ENCODE measurements at places on chromosomes 12 and 14.

DNA sequence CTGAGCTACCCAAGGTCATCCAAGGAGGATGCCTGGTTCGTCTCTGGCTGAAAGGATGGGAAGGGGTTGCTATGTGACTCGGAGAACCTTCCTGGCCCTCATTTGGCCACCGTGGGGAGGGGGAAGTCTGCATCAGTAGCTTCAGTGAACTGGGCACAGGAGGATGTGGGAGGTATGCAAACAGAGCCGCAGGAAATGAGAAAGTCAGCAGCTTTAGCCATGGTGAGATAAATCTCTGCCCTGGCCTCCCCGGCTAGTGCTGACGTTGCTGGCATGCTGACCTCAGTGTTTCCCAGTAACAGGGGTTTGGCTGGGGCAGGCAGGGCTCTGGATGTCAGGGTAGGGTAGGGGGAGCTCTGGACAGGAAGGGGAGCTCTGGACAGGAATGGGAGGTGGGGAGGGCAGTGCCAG lies 2.3 kb upstream of the CEBPE start:
- DNase-seq, result no peak

DNA sequence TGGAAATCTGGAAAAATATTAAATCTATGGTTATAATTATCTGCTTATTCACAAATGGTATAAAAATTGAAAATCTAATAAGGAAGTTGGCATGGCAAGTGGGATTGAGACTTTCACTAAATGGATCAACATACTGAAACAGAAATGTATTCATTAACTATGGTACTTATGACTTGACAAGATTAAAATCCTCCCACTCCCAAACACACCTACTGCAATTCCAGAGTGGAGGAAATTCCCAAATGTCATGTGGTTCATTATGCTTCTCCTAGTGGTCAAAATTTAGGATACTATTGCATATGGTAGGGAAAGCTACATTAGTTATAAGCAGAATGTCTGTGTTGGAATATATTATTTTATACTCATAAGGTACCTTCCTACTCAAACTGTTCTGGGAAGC lies 265.3 kb upstream of the PRICKLE1 start:
- DNase-seq, result no peak

- DNase-seq, result no peak
Observed at GRCh38 chr12:102419094-102419764, 61.1 kb downstream of the IGF1 start.

DNA sequence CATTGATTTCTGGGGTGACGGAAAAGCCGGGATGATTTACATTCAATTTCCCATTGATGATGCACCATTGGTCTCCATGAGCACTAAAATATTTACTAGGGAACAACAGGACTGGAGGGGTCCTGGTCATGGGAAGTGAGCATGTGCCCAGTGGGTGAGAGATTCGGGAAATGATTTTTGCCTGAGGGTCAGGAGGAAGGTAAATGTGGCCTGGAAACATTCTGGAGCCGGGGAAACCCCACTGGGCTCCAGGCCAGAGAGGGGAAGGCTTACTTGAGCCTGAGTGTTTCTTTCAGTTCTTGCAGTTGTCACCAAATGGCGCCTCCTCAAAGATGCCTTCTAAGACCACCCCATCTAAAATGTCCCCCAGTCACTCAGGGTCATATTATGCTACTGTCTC lies 532.3 kb upstream of the TBX3 start:
- DNase-seq, result no peak

DNA sequence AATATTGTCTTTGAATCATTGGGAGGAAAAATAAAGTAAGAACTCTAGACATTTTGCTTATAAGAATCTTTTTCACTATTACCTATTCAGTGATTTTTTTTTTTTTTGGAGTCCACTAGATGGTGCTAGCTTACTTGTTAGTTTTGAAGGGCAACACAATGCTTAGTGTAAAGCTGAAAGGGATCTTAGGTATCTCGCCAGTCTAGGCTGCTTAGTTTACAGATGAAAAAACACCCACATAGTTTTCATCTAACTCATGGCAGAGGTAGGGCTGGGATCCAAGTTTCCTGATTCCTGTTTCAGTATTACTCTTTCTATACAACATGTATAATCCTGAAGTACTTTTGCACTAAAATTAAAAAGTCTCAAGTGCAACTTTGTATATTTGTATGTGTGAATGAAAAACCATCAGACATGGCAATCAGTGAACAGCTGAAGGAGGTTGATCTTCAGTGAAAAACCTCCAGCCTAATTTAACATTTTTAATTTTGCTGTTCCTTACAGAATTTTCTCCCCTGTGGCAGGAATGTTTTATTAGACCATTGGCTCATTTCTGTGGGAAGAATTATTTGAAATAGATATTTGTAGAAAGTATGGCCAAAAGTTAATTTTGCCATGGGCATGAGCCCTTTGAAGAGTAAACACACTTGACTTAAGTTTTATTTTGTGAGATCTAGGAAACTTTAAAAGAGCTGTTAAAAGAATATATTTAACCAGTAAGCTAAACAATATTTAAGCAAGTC lies 40.7 kb downstream of the LRRIQ1 start:
- peak; percentile 52 for DNase-seq

- DNase-seq, result peak; percentile 31
Observed at GRCh38 chr14:56487090-56487667, 92.4 kb upstream of the TMEM260 start.

DNA sequence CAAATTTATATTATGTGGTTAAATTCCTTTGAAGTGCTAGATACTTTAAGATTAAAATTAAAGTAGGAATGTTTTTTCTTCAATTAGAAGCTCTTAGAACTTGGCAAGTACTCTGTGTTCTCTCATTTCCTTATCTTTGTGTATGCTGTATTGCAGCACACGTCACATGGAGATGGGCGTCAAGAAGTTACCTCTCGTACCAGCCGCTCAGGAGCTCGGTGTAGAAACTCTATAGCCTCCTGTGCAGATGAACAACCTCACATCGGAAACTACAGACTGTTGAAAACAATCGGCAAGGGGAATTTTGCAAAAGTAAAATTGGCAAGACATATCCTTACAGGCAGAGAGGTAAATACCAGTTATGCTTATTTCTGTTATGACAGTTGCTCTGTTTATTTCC lies 19.7 kb downstream of the MARK3 start:
- DNase-seq, result no peak

DNA sequence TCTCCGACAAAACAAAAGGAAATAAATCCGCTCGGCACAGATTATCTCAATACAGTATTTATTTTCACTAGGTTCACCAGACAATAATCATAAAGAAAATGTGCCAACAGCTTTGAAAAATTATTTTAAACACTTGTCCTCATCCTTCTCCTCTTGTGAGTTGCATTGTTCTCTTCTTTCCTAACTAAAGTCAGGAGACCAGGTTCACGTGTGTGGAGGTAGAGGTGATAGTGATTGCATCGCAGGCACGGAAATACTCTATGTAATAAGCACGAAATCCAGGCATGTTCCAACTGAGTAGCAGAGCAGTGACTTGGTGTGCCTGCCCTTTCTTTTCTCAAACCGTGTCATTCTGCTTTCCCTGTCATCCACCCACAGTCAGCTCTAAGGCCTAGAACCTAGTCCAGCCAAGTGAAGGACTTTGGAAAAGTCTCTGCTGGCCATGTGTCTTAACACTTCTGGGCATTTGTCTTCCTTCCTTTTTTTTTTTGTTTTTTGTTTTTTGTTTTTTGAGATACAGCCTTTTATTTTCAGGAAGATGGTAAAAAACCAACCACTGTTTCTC lies 939 bp upstream of the SEL1L start:
- DNase-seq, result no peak

- DNase-seq, result peak; percentile 95
Observed at GRCh38 chr14:21087294-21088091, 11.0 kb downstream of the ZNF219 start.

DNA sequence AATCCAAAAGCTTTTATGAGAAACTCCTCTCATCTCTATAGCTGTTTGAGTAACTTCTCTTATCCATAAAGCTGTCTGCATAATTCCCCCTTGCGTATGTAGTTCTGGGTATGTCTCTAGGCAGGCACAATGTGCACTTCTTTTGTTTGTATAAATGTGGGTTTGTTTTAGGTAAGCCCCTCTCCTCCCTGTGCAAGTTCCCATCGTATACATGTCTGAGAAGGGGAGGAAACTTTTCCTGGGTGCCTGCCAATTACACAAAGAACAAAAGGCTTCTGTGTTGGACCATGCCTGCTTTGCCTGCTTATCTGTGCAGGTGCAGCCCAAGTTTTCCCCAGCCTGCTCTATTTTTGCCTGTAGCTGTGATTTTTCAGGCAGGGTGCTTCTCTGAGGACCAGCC lies 96.7 kb downstream of the CCER1 start:
- DNase-seq, result peak; percentile 56

- no peak for DNase-seq
Observed at GRCh38 chr12:55875704-55876467, 33.1 kb upstream of the MMP19 start.

- no peak for DNase-seq
Observed at GRCh38 chr12:123532808-123533649, 490 bp downstream of the RILPL1 start.

DNA sequence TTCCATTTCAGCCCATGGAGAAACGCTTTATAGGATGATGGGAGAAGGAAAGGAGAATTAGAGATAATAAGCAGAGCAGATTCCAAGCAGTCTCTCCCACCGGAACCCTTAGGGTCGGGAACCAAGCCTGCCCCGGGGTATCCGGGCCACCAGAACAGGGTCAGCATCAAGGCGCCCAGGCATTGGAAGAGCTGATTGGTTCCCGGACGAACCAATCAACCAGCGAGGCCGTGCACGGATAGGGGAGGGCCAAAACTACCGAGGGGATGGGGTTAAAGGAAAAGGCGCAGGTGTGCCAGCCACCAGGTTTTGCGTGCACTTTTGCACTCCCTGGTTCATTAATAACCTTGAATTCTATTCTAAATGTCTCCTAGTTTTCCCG lies 1.7 kb downstream of the PPM1H start:
- DNase-seq, result peak; percentile 79

DNA sequence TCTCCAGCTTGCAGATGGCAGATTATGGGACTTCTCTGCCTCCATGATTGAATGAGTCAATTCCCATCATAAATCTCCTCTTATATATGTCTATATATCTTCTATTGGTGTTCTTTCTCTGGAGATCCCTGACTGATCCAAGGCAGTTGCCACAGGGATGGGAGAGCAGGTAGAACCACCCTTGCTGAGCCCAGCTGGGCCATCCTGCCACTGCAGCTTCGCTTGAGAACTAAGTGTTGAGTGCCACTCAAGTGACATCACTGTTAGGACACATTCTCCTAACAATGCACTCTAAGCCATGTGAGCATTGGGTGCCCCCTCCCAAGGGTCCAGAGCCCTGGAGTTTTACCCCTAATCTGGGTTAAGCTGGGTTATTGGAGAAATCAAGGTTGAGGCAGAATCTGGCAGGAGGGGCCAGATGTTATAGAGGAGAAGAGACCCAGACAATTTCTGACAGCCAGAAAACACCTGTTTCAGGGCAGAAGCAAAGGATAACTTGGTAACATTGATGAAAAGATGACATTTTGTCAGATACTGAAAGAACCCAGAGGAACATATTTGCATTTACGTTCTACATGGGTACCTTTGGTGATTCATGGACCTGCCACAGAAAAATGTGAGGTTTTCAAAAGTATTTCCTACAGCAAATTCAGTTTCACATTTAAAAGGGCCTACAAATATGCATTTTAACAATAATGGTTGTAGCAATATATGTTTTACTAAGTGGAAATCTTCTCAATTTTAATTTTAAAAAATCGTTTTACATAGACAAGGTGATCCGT lies 57.2 kb upstream of the MAX start:
- no peak for DNase-seq

DNA sequence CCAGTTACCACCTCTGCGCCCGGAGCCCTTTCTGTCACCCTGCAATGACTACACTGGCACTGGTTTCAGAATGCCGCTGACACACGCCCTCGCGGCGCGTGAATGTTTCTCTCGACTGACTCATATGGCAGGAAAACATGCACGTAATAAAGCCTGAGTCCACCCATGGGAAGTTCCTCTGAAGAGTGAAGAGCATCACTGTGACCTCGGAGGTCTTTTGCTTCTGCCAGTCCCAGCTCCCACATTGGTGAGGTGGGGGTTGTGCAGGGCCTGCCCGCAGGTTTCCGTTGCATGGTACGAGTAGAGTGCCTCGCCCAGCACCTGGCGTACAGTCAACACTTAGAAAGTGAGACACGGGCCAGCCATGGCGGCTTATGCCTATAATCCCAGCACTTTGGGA lies 11.1 kb upstream of the SLC6A12 start:
- DNase-seq, result no peak

- DNase-seq, result no peak
Observed at GRCh38 chr12:123519141-123520001, 14.1 kb downstream of the RILPL1 start.

DNA sequence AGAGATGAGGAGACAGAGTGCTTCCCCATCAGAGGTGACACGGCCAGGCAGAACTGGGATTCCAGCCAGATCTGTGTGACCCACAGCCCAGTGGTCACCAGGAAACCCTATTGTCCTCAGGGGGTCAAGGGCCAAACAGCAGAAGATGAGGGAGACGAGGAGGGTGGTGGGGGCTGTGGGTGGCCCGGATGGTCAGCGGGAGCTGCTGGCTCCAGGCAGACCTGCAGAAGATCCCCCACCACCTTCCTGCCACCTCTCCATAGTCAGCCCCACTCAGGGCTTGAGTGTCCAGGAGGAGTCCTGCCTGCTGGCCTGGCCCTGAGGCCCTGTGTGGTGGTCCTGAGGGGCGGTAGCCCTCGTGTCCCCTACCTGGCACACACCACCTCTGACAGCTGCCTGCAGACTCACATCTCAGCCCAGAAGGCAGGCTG lies 136.8 kb downstream of the CALM1 start:
- no peak for DNase-seq

DNA sequence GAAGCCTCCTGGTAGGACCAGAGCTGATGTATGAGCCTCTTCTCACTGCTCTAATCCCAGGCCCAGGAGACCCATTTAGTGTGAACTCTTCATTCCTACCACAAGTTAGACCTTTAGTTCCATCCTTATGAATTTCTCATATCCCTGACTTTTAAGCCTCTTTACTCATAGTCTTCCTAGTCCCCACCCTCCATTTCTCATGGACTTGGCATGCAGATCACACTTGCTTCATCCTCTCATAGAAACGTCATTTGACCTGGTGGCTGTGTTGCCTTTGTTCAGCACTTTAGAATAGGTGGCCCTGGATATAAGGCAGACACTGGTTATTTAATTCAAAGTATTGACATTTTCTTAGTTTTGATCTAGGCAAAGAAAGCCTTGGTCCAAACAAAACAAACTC lies 99.5 kb downstream of the SLC16A7 start:
- no peak for DNase-seq

GRCh38 chr12:71440345-71440762 lies 756 bp downstream of the LGR5 start:
- DNase-seq, result no peak

GRCh38 chr12:132323171-132324010 lies 6.0 kb downstream of the GALNT9 start:
- no peak for DNase-seq

GRCh38 chr14:94644102-94644535 lies 31.9 kb downstream of the SERPINA3 start:
- no peak for DNase-seq

- DNase-seq, result no peak
Observed at GRCh38 chr12:124780336-124780735, 83.3 kb downstream of the SCARB1 start.

DNA sequence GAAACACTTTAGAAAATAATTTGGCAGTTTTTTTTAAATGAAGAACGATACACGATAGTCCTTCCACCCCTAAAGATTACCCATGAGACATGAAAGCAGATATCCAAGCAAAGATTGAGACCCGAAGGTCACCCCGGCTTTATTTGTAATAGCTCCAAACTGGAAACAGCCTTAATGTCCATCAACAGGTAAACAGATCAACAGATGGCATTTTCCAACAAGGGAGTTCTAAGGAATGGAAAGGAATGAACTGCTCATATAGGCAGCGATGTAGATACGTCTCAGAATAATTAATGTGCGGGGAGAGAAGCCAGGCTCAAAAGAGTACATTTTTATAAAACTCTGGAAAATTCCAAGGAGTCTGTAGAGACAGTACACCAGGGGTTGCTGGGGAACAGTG lies 23.7 kb upstream of the MEG3 start:
- no peak for DNase-seq
